Daoy (cell line): ENCODE measurements at places on chromosomes 2 and 18. TPM values are rescaled to one million over a fixed set of nuclear protein-coding genes. Genes with fewer than 3 reads are reported as not detected.

- no peak for DNase-seq
These were observed 7.1 kb upstream of the GRHL1 start for GRCh38 chr2:9944330-9944758.

GRCh38 chr18:12857991-12858544, 26.0 kb downstream of the PTPN2 start:
- no peak for DNase-seq

- no peak for DNase-seq
These were observed 59.0 kb downstream of the BIN1 start for GRCh38 chr2:127047716-127048617.

DNA sequence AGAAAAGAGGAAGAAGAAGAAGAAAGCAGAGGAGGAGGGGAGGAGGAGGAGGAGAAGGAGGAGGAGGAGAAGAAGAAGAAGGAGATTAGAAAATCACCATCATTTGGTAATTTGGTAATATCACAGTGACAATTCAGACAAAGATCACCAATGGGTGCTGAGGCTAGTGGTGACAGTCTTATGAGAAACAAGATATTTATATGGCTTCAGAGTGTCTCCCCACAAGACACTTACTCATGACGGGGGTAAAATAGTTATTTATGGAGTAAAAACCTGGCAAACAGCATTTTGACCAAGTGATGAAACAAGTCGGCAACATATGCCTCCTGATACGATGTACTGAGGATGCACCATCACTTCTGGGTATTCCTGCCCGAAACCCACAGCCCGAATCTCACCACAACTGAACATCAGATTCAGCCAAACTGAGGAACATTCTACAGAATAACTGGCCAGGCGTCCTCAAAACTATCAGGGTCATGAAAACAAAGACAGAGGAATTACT, 4.9 kb downstream of the ASPRV1 start:
- no peak for DNase-seq

DNA sequence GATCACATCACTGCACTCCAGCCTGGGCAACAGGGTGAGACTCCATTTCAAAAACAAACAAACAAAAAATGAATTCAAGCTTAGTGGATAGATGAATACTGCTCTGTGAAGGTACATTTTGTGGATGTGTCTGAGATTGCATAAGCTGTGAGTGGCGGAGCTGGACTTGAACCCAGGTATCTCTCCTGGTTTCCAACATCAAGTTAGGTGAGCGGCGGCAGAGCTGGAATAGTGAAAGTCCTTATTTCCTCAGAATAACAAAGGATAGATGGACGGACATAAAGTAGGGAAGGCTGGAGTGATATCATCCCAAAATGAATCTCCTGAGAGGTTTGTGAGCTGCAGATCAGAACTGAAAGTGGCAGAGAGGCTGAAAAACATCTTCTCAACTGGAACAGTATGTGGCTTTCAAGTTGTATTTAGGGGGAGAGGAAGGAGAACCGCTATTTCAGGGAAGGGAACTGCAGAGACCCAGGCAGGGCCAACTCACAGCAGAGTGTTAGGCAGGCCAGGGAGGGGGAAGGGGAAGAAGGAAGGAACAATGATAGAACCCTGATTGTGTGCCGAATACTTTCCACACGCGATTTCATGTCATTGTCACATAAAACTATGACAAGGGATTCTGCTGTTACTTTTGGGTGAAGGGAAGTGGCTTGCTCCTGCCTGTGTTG, 106.2 kb downstream of the LPIN1 start:
- no peak for DNase-seq

The PRSS56 gene
- not detected in 2 replicates for total RNA-seq
